ENCODE measurements at places on chromosomes 3 and 15.
A peak's percentile ranks its signal among the peaks of the same experiment; 100 is the strongest.

- DNase-seq: no peak
These were observed 8.6 kb upstream of the GATM start for GRCh38 chr15:45386974-45387373.

DNA sequence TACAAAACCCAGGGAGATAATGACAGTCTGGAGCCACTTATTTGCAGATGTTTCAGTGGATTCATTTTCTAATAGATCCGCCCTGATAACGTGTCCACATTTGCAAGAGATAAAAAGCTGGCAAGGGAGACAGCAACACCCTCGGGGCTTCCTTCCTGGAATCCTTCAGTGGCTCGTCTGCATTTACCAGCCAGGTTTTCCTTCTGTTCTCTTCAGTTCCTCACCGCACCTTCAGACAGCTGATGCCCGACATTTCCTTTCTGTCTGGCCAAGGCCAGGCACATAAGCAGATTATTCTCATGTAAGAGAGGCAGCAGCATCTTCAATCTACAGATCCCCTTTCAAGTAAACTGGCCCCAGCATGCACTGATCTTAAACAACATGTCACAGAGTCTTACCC lies 56.2 kb upstream of the SPATA12 start:
- no peak for DNase-seq

GRCh38 chr3:26236531-26236930 lies 386.0 kb upstream of the LRRC3B start:
- peak; percentile 70 for DNase-seq

GRCh38 chr15:89329329-89330084 lies 5.1 kb downstream of the POLG start:
- DNase-seq: no peak

- no peak for DNase-seq
These were observed 280.4 kb downstream of the SLC9A9 start for GRCh38 chr3:143567823-143568222.

- no peak for DNase-seq
These were observed 555.6 kb upstream of the RGMA start for GRCh38 chr15:93644595-93644994.

DNA sequence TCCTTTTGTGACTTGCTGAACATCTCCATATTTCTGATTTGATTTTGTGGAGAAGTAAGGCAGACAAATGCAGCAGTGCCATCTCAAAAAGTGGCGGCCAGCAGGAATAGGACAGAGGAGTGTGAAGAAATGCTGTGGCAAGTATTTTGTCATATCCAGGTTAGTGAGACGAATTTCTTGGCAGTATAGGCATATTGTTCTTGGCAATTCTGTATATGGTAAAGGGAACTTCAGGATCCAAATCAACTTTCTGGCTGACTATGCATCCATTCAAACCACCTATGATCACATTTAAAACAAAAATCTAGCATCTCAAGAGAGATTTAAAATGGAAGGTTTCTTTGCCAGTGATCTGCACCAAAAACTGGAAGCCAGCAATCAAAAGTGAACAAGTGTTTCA lies 228.0 kb downstream of the DTWD1 start:
- DNase-seq: no peak

DNA sequence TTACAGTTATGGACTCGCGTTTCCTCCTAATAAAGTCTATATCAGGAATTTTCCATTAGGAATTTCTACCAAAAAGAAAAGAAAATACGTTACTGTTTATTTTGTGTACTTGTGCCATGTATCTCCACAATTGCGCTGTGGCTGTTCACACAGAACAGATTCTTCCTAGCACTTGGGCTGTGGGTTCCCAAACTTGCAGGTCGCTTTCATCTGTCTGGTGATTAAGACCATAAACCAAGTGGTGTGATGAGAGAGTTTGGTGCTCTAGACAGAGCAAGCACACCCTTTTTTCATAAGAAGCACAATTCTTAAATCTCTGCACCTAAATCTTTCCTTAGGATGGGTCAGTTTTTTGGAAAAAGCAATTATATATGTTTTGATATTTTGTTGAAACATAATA lies 203.3 kb downstream of the TP63 start:
- no peak for DNase-seq

- DNase-seq: no peak
These were observed 56.0 kb downstream of the RPLP1 start for GRCh38 chr15:69508659-69509058.
